ENCODE measurements at places on chromosomes 13 and 19.

- no peak for DNase-seq
These were observed 34.9 kb downstream of the RHPN2 start for GRCh38 chr19:33029746-33030303.

GRCh38 chr13:35593651-35594050, 117.2 kb upstream of the MAB21L1 start:
- DNase-seq = no peak

DNA sequence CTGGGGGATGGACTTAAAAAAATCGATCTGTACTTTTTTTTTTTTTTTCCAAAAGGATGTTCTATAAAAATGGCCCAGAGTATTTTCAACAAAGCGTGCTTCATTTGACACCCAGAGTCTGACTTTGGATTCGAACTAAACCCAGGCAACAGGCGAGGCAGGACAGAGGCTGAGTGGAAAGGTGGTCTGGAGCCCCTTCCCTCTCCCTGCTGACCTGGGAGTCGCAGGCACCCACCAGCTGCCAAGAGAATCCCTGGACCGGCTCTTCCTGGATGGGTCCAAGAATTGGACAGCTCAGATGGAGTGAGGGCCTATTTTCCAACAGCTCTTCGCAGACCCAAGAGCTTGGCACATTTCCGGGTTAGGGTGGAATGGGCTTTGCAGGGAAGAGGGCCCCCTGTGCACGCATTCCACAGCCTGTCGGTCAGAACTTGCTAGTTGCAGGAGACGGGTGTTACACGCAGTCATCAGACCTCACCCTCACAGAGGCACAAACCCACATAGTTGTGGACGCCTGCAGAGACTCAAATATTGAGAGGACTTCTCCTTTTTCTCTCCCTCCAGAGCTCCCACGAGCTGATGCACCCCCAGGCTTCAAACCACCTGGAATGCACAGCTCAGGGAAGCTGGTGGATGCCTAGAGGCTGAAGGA, 15.2 kb downstream of the KCTD15 start:
- no peak for DNase-seq

DNA sequence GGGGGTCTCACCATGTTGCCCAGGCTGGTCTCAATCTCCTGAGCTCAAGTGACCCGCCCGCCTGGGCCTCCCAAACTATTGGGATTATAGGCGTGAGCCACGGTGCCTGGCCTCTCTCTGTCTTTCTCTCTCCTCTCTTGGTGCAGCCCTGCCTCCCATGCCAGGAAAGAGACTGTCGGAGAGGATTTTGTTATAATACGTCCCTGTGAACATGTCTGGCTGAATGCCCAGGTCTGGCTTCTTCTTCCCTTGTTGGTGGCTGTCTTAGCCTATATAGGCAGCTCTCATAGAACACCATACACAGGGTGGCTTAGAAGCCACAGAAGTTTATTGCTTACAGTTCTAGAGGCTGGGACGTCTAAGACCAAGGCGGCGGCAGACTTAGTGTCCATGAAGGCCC, 46.4 kb downstream of the PEX11G start:
- peak; percentile 8 for DNase-seq

GRCh38 chr13:20024702-20025101, 66.2 kb downstream of the ZMYM2 start:
- DNase-seq = no peak

DNA sequence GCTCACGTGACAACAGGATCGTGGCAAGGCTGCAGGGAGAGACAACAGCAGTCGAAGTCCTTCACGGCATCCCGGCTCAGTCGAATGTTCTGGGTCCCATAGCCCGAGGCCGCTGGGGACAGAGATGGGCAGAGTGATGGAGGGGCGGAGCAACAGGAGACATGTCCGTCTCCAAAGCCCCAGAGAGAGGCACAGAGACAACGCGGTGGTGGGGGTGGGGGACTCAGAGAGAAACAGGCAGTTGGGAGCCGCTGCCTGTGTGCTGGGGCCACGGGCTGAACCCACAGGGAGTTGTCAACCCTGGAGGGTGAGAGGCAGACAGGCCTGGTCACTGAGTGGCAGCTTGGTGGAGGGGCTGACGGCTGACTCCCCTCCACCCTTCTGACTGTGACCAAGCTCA, 20.4 kb downstream of the NOSIP start:
- DNase-seq = no peak

- DNase-seq = no peak
These were observed 547.7 kb upstream of the SLITRK1 start for GRCh38 chr13:84430015-84430414.

DNA sequence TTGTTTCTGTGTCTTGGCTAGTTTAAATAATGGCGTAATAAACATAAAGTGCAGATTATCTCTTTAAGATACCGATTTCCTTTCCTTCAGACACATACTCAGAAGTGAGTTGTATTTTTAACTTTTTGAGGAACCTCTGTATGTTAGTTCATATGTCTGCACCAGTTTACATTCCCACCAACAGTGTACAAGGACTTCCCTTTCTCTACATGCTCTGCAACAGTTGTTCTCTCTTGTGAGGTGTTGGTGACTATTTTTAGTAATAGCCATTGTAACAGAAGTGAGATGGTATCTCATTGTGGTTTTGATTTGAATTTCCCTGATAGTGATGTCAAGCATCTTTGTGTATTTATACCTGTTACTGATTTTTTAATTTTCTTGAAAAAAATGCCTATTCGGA, 418.6 kb downstream of the UQCRFS1 start:
- DNase-seq = no peak

DNA sequence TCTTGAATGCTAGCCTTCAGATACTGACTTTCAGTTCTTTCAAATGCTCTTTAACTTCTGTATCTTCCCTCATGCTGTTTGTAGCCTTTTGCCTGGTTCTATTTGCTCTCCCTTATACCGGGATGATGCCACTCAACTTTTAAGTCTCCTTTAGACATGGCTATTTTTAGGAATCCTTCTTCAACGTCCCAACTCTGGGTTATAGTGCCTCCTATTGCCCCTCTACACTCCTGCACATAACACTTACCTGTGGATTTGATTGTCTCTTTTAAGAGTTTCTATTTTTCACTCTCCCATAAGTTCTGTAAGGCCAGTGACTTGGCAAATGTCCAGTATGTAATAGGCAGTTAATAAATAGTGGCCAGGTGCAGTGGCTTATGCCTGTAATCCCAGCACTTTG, 343.0 kb downstream of the KLF5 start:
- DNase-seq = no peak

DNA sequence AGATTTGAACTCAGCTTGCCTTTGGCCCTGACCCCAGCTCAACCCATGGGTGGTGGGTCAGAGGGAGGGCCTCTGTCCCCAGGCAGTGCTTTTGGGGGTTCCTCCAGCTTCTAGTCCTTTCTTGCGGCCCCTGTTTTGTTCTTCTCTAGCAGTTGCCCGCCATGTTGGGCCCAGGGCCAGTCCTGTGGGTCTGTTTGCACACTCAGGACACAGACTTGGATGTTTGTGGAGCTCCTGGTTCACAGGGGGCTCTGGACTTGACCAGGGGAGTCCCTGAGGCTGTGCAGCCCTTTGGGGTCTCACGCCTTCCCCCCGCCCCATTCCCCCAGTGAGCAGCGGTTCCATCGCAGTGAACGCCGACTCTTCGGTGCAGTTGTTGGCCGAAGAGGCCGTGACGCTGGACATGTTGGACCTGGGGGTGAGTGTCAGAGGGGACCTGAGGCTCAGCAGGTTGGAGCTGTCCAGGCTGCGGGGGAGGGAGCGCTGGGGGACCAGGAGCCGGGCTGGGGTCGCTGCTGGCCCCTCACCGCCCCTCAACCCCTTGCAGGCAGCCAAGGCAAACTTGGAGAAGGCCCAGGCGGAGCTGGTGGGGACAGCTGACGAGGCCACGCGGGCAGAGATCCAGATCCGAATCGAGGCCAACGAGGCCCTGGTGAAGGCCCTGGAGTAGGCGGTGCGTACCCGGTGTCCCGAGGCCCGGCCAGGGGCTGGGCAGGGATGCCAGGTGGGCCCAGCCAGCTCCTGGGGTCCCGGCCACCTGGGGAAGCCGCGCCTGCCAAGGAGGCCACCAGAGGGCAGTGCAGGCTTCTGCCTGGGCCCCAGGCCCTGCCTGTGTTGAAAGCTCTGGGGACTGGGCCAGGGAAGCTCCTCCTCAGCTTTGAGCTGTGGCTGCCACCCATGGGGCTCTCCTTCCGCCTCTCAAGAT, 2.5 kb downstream of the ATP5F1D start:
- DNase-seq = no peak

- peak; percentile 18 for DNase-seq
These were observed 379.2 kb upstream of the MIR17HG start for GRCh38 chr13:90968166-90968904.

DNA sequence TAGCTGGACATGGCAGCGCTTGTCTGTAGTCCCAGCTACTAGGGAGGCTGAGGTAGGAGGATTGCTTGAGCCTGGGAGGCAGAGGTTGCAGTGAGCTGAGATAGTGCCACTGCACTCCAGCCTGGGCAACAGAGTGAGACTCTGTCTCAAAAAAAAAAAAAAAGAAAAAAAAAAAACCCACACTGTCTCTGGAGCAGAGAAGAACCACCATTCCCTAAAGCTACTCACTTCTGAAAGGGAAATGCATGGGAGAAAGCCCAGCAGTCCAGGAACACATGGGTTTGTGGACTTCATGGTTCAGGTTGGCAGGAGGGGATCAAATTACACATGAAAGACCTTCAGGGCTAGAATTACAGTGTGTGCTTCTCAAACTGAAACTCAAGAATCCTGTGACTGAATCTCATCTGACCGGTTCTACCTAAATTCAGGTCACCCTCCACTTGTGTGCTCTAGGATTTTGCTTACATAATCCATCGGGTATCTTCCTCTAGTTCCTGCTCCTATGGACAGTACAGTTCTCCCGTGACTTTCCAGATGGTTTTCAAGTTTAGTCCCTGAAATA, 30.2 kb upstream of the CPB2 start:
- DNase-seq = no peak

GRCh38 chr19:2287585-2288337, 5.8 kb upstream of the PEAK3 start:
- DNase-seq = no peak

DNA sequence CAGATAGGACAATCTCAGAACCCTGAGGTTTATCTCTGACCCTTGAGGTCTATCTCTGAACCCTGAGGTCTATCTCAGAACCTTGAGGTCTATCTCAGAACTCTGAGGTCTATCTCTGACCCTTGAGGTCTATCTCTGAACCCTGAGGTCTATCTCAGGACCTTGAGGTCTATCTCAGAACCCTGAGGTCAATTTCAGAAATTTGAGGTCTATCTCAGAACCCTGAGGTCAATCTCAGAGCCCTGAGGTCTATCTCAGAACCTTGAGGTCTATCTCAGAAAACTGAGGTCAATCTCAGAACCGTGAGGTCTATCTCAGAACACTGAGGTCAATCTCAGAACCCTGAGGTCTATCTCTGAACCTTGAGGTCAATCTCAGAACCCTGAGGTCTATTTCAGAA, 2.3 kb downstream of the TLE2 start:
- no peak for DNase-seq

GRCh38 chr19:38228491-38229439, 4.7 kb upstream of the DPF1 start:
- no peak for DNase-seq

GRCh38 chr13:93146584-93147297, 79.9 kb upstream of the GPC6 start:
- no peak for DNase-seq

DNA sequence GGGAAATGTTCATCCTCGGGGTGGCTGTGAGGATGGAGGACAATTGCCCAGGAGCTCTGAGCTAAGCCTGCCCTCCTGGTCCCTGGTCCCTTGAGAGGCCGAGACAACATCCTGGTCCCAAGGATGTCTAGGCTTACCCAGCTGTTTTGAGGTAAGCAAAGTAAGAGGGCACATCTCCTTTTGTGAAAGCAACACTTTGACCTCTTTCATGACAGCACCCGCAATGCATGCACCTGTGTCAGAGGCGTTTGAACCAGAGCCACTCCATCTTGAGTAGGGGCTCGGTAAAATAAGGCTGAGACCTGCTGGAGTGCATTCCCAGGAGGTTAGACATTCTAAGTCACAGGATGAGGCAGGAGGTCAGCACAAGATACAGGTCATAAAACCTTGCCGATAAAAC, 43.1 kb upstream of the ANKRD10 start:
- no peak for DNase-seq

GRCh38 chr19:14835011-14835410, at the start of the genes OR7A5 and OR7C1:
Gene OR7A5, minus strand, starts transcription at chr19:14835185. Its CDS starts 6,944 bp downstream, at chr19:14828241.
Gene OR7C1, minus strand, starts transcription at chr19:14835185. Its CDS starts 35,049 bp downstream, at chr19:14800136.
- peak; percentile 55 for DNase-seq

DNA sequence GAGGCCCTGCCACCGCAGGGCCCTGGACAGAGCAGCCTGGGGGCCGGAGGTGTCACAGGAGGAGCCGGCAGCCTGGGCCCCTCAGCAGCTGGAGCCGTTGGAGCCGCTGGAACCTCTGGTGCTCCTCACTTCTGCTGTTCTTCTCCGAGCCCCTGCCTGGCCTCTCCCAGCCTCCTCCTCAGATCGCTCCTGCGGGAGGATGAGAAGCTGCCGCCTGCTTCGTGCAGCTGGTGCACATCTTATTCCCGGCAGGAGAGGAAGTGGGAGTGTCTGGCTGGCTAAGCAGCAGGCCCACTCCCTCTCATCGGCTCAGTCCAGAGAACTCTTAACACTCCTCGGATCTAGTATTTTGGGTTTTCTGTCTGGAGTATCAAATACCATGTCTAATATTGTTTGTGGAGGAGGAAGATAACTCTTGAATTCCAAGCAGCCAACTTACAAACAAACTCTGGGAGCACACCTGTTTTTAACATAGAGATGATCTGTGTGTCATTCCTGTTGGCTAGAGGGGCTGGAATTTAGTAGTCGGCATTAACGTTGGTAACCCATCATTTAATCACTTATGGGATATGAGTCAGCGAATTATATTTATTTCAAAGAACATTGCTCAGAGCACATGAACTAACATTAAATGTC, 37.1 kb upstream of the RNF113B start:
- no peak for DNase-seq

- no peak for DNase-seq
These were observed 24.9 kb upstream of the MEDAG start for GRCh38 chr13:30881191-30881651.

DNA sequence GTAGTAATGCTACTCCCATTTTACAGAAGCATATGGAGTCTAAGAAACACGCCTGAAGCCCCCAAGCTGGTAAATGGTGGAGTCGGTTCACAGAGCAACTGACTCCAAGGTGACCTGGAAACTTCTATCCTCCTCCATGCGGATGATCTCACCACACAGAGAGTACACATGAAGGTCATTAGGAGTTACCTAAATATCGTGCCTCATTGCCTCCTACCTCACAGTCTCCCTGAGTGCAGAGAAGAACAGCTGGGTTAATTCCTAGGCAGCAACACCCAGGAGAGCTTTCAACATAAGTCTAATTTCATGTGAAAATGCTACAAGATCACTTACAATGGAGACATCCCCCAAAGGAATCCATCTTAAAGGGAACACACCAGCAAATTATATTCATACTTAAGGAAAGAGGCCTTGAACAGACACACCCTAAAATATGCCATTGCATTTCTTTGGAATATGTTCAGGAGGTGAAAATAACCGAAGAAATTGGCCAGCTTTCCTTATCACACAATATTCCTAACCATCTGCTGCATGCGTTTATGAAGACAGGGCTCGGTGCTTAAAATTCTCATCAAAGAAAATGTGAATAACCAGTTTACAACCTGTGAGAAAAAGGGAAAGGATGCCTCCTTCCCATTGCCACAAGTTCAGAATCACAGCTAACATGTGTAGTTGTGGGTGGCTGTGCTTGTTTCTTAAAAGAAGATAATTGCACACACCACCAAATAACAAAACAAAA, 203.6 kb upstream of the NBEA start:
- no peak for DNase-seq

GRCh38 chr13:25901460-25902376, 150.1 kb downstream of the SHISA2 start:
- DNase-seq = no peak

Measured in SK-N-MC (cell line).